ENCODE measurements at places on chromosomes 16 and 17. TPM values are rescaled to one million over a fixed set of nuclear protein-coding genes. Genes with fewer than 3 reads are reported as not detected.

The TPSAB1 gene
- 4.6 TPM for total RNA-seq

DNA sequence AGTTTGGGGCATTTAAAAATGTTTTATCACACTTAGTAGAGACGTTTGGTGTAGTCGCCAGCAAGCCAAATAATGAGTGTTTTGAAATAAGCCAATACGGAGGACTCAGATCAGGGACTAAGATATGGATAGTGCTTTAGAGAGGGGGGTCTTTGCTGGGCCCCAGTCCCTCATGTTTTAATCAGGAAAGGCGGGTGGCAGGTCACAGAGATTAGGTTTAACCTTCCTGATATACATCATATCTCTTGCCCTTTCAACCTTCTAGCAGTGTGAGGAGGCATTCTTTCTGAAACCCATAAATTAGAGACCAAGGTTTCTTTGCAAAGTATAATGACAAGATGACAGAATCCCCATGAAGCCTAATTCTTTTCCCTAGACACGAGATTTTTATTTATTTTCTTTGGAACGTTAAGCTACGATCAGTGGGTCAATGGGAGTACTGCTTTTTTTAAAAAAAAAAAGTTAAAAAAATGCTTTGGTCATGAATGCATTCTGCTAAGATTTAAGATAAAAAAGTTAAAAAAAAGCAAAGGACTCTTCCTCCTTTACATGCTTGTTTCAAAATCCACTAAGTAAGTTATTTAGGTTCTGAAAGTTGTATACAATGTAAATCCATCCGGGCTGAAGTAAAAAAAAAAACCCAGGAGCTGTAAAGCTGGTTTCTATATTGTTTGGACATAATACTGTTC, 572.1 kb upstream of the SALL1 start:
- no peak for ATAC-seq

GRCh38 chr16:31004658-31005057, 5.8 kb downstream of the STX1B start:
- no peak for ATAC-seq

- no peak for ATAC-seq
Measured at GRCh38 chr17:17304521-17304985, 1.4 kb downstream of the NT5M start.

GRCh38 chr16:54647725-54648221, 282.9 kb upstream of the IRX5 start:
- peak; percentile 72 for ATAC-seq

GRCh38 chr17:19414396-19415280, 3.6 kb downstream of the RNF112 start:
- no peak for ATAC-seq

- no peak for ATAC-seq
Measured at GRCh38 chr17:14204084-14204483, 32.6 kb downstream of the CDRT15 start.

GRCh38 chr16:85570213-85570734, 42.8 kb upstream of the GSE1 start:
- ATAC-seq = peak; percentile 56

GRCh38 chr17:58253082-58253481, 14.7 kb downstream of the LPO start:
- no peak for ATAC-seq

GRCh38 chr17:50397111-50397918, at the start of gene LRRC59:
Gene LRRC59 (minus strand): TSS chr17:50397523. CDS start chr17:50397317, 206 bp downstream.
- peak; percentile 97 for ATAC-seq

The HIGD1B gene
- total RNA-seq = 3.4 TPM

The CMTM2 gene
- total RNA-seq = not detected

DNA sequence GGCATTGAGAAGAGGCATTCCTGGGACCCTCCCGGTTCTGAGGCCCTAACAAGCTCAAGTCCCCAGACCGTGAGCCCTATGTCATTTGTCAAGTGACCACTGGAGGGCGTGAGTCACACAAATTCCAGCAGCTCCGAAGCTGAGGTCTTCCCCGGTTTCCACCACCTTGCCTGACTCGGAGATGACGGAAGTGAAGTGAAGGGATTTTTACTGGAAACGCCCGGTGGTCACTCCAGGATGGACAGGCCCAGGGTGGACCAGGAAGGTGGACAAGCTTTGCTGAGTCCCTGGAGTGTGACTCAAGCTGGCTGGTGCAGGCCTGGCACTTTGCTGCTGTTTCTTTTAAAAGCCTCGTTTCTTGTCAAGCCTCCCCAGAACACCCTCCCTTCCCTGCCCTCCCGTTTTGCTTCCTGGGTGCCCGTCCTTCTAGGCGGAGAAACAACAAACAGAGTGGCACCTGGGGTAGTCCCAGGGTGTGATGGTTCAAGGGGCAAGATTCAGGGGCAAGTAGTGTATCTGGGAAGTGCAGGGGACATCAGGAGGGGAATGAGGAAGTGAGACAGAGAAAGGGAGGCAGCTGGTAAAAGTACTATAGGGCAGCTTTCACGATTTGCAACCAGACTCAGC, 5.3 kb upstream of the NOS2 start:
- ATAC-seq = peak; percentile 86

The FAAP100 gene
- total RNA-seq = 16.3 TPM

DNA sequence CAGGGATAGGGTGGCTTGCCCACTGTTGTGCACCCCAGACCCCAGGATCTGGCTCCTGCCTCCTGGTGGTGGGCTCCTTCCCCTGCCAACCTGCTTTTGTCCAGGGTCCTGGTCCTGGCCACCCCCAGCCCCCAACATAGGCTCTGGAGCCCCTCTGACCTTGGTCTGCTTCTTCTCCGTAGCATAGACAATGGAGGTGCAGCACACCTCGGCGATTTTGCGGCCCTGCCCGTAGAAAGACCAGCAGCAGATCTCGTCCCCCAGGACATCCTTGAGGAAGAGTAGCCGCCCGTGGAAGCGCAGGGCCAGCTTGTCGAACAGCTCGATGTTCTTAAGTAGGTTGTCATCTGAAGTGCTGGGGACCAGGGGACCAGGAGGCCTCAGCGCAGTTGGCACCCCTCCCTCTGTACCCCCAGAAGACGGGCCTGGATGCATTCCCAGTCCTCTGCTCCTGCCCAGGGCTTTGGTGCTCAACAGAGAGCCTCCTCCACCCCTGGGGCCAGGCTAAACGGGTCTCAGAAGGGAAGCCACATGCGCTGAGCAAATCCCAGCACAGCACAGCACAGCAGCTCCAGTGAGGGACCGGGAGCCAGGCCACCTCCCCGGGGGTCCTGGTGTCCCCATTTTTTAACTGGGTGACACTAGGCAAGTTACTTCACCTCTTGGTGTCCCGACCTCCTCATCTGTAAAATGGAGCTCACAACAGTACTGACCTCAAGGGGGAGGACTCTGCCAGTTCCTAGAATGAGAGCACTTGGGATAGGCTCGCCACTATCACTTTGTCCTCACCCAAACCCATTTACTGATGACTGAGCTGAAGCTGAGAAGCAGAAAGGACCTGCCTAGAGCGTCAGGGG, 10.8 kb downstream of the ASPHD1 start:
- peak; percentile 13 for ATAC-seq

Data from esophagus mucosa (tissue), 1 donor.